Motor neuron (in vitro differentiated cells): ENCODE measurements at places on chromosomes 2 and 18. TPM values are rescaled to one million over a fixed set of nuclear protein-coding genes. Genes with fewer than 3 reads are reported as not detected.

FHOD3 gene
- 26.0 and 28.0 TPM in 2 replicates for total RNA-seq

ALLC gene
- not detected in 2 replicates for total RNA-seq

MYO7B gene
- 0.22 and 0.41 TPM in 2 replicates for total RNA-seq

TCF7L1 gene
- total RNA-seq, result 1.6 and 2.4 TPM in 2 replicates

SERPINB2 gene
- total RNA-seq, result 0.44 TPM in 1 of 2 replicates, not detected in the other

REG3G gene
- total RNA-seq, result 1.1 and 1.2 TPM in 2 replicates

CXCR4 gene
- 24.5 and 32.7 TPM in 2 replicates for total RNA-seq

DNA sequence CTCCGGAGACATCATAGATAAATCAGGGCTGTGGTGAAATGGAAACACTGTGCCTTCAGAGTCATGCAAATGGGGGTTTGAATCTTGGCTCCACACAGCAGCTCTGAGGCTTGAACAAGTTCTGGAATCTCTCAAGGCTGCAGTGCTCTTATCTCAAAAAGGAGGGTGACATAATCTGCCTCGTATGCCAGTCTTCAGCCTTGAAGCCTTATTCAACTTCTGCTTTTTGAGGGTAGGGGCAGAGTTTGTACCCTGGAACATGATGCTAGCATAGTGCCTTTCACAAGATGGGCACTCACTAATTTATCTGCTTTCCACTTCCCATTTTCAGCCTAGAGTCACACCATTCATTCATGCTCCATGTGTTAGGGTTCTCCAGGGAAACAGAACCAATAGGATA lies 42.3 kb downstream of the GATA6 start:
- ATAC-seq, result no peak

DNA sequence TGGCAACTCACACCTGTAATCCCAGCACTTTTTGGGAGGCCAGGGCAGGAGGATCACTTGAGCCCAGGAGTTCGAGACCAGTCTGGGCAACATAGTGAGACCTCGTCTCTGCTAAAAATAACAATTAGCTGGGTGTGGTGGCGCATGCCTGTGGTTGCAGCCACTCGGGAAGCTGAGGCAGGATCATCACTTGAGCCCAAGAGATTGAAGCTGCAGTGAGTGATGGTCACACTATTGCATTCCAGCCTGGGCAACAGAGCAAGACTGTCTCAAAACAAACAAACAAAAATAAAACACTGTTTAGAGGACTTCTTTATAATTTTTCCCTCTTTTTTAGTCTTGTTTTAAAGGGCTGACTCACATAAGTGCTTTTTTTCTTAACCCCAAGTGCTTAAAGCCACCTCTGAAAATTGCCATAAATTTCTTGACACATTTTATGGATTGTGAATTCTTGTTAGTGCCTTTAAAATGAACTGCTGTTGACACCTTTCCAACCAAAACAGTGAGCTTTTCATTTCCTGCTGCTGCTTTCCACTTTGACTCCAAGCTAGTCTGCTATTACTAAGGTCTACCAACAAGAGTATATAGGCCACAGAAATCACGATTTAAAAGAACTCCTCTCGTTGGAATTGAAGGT lies 41.7 kb downstream of the CYP20A1 start:
- ATAC-seq, result no peak

DNA sequence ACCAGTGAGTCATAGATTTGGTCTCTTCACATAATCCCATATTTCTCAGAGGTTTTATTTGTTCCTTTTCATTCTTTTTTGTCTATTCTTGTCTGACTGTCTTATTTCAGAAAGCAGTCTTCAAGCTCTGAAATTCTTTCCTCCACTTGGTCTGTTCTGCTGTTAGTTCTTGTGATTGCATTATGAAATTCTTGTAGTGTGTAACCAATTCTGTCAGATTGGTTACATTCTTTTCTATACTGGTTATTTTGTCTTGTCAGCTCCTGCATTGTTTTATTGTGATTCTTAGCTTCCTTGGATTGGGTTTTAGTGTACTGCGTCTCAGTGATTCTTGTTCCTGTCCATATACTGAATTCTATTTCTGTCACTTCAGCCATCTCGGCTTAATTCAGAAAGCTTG lies 18.6 kb downstream of the EHBP1 start:
- ATAC-seq, result no peak

DNA sequence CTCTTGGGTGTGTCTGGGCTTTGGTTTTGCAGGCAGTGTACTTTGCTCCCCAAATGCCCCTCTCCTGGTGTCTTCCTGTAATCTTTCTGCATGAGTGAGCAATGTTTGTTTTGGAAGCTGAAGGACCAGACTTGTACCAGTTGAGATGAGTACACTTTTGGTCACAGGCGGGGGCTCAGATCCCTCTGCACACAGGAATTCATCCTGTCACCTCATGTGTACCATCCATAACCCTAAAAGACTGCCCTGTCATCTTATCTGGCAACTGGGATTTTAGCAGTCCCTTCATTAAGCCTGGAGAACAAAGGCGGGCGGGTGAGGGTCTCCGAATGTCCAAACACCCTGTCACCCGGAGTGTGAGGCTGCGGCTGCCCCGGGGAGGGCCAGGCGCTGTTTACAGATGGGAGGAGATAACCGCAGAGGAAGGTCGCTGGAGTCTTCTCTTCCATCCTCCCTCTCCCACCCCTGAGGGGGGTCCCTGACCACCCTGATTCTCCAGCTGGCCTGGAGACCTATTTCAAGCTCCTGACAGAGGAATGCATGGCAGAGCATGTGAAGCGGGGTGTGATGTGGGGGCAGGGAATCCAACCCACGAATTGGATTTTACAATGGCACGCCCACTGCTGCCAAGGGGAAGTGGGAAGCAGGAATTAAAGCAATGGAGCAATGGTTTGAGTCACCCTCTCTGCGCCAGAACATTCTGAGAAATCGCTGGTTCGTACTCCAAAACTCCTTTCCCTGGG lies 158.2 kb upstream of the MYCN start:
- ATAC-seq, result no peak

- ATAC-seq, result peak; percentile 16
Measured at GRCh38 chr2:11498543-11499034, 32.6 kb upstream of the E2F6 start.

DNA sequence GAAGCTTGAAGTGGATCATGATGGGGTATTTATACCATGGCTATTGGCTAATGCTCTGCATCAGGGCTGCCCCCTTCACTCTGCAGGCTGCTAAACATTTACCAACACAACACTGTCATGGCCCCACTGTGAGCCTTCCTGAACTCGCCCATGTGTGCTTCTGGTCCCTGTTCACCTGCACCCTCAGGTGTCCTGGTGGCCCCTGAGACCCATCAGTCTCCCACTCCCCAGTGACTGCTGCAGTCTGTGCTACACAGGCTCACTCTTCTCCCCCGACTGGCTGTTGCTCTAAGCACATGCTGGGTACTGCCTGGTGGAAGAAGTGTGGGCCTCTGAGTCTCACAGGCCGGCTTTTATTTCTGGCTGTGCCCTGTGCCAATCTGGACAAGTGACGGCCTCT lies 183.0 kb upstream of the HS6ST1 start:
- no peak for ATAC-seq

- no peak for ATAC-seq
Measured at GRCh38 chr2:182080493-182080892, 94.8 kb downstream of the PPP1R1C start.

GRCh38 chr2:216545359-216545758 lies 46.7 kb downstream of the RPL37A start:
- ATAC-seq, result no peak

- ATAC-seq, result no peak
Measured at GRCh38 chr2:15865923-15866322, 74.4 kb upstream of the MYCN start.

GRCh38 chr2:68478688-68479087 lies 11.3 kb downstream of the APLF start:
- no peak for ATAC-seq

DNA sequence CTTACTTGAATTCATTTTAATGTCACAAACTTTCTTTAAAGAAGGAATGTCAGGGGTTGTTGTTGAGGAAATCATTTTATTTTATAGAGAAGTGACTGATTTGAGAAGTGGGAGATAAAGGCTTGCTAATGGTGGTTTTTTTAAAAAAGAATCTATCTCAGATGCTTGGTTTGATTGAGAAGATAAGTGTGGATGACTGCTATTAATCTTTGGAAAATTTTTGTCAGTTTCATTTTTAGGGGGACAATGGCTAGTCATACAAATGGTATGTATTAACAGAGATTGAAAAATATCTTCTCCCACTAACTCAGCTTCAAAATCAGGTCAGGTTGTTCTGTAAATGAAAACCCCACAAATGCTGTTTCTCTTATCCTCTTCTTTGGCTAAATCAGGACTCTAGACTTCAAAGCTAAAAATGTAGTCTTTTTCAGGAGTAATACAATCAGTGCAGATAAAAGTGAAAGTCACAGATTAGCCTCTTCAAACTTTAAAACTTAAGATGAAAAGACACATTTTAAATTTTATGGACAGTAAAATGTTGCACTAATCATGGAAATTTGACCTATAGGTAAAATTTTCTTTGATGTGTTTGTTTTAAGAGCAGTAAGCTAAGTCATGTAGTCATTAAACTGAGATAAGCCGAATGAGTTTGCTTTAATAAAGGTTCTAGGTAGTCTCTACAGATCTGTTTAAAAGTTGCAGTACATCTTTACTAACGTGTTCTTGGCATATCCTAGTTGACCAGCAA lies 674.2 kb upstream of the VRK2 start:
- ATAC-seq, result no peak

- ATAC-seq, result no peak
Measured at GRCh38 chr2:201383136-201383535, 26.0 kb upstream of the FLACC1 start.

DNA sequence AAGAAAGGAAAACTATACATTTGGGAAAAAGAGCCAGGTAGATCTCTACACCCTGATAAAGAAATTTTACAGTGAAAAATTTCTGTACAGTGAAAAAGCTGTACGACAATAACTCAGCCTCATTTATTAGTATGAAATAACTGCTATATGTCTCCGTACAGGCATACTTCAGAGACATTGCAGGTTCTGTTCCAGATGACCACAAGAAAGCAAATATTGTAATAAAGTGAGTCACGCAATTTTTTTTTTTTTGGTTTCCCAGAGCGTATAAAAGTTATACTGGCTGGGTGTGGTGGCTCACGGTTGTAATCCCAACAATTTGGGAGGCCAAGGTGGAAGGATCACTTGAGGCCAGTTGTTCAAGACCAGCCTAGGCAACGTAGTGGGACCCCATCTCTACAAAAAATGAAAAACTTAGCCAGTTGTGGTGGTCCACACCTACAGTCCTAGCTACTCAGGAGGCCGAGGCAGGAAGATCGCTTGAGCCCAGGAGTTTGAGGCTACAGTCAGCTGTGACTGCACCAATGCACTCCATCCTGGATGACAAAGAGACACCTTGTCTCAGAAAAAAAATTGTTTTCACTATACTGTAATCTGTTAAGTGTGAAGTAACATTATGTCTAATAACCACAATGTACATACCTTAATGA lies 28.2 kb upstream of the AMMECR1L start:
- no peak for ATAC-seq

DNA sequence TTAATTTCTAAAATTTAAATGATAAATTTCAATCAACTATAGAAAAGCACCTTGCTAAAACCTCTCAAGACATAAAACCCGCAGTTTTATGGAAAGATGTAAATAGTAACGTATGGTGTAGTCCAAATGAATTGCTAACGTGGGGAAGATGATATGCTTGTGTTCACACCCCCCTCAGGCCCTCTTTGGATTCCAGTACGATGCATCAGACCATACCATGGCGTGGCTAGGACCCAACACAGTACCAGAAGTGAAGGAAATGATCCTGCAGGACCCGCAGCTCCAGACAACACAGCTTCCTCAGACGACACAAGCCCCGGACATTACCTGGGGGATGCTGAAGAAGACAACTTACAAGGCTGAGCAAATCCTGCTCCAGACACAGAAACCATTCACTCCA lies 60.1 kb upstream of the DYSF start:
- no peak for ATAC-seq
